ENCODE measurements at places on chromosomes 6 and 20. TPM values are rescaled to one million over a fixed set of nuclear protein-coding genes. Genes with fewer than 3 reads are reported as not detected.

GRCh38 chr20:50248104-50248641 is 57.5 kb downstream of the CEBPB start:
- H3K4me1 ChIP-seq: peaks cover 58% of the 10 kb centered on the region
- no peaks in the 10 kb centered on the region for H3K36me3 ChIP-seq
- H3K4me3 ChIP-seq: no peak overlapping the region
- no peaks in the 10 kb centered on the region for H3K27me3 ChIP-seq

DNA sequence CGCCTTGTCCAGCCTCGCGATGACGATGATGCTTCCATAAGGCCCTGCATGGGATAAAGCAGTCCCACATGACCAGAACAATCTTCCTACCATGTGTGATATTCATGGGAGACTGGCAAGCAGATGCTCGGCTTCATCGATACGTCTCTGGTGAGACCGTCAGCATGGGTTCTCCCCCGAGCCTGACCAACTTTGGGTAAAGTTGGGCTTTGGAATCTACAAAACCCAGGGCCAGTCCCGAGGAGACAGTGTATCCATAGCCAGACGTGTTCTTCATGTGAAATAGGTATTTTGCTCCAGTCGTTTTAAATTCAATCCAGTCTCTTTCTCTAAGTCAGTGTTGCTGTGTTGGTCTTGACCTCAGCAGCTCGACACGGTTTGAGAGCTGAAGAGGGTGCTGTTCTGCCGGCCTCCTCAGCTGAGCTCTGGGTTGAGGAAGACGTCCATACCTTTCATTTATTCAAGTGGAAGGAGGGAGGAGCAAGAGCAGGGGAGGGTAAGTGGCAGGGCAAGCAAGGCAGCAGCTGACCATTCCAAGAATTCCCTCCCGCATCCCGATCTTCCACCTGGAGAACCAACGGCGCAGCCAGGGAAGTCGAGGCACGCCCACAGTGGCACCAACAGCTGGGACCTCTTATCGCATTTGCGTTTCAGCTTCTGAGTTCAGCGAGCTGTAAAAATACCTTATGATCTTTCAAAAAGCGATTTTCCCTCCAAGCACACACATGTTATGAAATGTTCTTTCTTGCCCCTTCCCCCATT is 64.0 kb upstream of the THBS2 start:
- H3K4me3 ChIP-seq: no peak overlapping the region
- no peaks in the 10 kb centered on the region for H3K27me3 ChIP-seq
- no peak for DNase-seq

DNA sequence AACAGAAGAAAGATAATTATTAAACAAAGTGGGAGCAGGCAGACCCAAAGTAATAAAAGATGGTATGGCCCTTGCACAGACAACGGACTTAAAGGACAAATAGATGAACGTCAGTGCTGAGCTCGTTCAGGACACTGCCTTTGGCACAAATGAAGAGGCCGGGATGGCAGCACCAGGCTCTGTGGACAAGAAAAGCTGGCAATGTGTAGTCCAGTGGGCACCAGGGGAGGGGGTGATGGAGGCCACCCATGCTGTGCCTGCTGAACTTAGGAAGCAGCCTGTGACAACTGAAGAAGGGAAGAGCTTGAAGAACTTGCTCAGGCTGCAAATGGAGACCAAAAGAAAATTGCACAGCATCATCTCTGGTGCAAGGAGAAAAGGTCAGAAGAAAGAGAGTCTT is 131.0 kb downstream of the ANKRD60 start:
- no peak overlapping the region for H3K4me3 ChIP-seq
- H3K36me3 ChIP-seq: no peaks in the 10 kb centered on the region

GRCh38 chr6:46501136-46502089 is 10.2 kb upstream of the RCAN2 start:
- H3K27ac ChIP-seq: no peak overlapping the region
- no peaks in the 10 kb centered on the region for H3K27me3 ChIP-seq
- no peaks in the 10 kb centered on the region for H3K4me1 ChIP-seq

- H3K4me3 ChIP-seq: no peak overlapping the region
- H3K36me3 ChIP-seq: no peaks in the 10 kb centered on the region
- no peak overlapping the region for H3K27ac ChIP-seq
- H3K27me3 ChIP-seq: no peaks in the 10 kb centered on the region
Observed at GRCh38 chr6:41551086-41551700, 5.0 kb downstream of the FOXP4 start.

GRCh38 chr6:104597541-104598050 is 262.1 kb downstream of the HACE1 start:
- H3K27me3 ChIP-seq: no peaks in the 10 kb centered on the region
- H3K4me1 ChIP-seq: peaks cover 4% of the 10 kb centered on the region
- no peak overlapping the region for H3K27ac ChIP-seq
- no peaks in the 10 kb centered on the region for H3K36me3 ChIP-seq
- H3K4me3 ChIP-seq: no peak overlapping the region

- H3K27me3 ChIP-seq: no peaks in the 10 kb centered on the region
- H3K4me1 ChIP-seq: no peaks in the 10 kb centered on the region
- DNase-seq: no peak
- no peak overlapping the region for H3K27ac ChIP-seq
Observed at GRCh38 chr6:31121131-31121790, 1.0 kb upstream of the CDSN start.

DNA sequence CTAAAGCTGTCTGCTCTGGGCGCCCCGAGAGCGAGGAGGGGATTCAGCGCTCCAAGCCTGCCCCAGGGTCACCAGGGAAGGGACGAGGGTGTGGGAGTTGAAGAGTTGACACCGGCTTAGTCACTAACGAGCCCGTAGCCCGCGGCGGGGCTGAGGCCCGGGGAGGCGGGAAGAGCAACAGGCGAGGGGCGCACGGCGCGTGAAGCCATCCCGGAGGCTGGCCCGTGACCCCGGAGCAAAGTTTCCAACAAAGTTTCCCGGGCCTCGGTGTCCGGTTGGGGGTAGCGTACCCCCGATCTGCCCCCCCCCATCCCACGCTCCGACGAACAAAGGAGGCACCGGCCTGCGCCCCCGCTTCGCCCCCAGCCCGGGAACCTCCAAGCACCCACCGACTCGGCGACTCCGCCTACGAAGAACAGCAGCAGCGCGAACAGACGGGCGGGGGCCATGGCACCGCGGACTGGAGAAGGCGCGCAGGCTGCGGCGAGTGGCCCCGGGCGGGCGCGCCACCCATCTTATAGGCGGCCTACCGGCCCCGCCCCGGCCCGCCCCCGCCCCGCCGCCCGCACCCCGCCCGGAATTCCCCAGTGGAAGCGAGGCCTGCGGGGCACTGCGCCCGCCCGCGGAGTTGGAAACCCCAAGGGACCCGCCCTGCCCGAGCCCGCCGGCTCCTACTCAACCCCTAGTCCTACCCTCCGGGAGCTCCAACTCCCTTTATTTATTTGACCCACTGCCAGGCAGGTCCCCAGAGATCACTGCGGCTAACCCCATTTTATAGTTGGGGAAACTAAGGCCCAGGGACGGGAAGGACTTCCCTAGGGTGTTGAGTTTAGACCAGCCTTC is at the start of gene SDC4:
TSS of gene SDC4 (minus strand) at position 489 of the 843 bp plus-strand sequence. CDS start at position 449, 40 bp downstream.
- H3K27ac ChIP-seq: peak within 1 kb of the TSS; percentile 91
- peak within 1 kb of the TSS; percentile 78 for H3K4me3 ChIP-seq
- H3K27me3 ChIP-seq: no peaks in the 10 kb centered on the region

DNA sequence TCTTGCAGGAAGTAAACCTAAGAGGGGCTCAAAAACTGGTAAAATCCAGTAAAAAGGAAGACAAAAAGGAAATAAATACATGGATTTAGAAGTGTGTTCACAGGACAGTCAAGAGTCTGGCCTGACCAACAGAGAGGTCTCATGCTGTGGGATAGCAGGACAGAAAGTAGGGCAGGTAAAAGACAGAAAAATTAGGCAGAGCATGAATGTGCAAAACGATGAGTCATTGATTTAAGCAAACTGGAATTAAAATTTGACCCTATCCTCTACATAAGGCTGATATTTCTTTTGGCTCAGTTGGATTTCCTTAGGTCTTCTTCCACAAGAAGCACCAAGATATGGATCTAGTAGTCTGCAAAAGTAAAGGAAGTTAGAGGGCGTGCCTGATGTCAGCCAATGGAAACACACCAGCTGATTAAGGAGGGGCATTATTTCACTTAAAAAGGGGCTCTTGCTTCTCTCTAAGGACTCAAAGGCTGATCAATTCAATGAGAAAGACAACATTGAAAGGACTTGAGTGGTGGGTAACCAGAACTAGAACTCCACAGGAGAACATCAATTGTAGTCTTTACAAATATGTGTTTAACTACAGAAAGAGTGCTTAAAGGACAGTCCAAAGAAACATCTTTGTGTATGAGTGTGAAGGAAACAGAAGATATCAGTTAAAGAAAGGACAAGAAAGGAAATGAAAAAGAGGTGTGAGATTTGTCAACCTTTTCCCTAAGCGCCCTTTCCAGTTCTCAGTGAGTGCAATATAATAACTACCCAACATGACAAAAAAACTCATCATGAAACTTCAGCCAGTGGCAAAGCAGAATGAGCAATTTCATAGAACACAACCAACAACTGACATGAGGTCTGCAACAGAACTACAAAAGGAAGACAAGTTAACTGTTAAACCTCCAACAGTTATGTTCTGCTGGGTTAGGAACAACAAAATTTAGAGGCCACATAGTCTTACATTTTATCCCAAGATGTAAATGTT is 19.4 kb upstream of the MYB start:
- H3K4me1 ChIP-seq: no peaks in the 10 kb centered on the region
- H3K4me3 ChIP-seq: no peak overlapping the region
- H3K27me3 ChIP-seq: no peaks in the 10 kb centered on the region
- no peak for DNase-seq

- no peaks in the 10 kb centered on the region for H3K36me3 ChIP-seq
- H3K27ac ChIP-seq: peak overlapping the region; percentile 58
- no peaks in the 10 kb centered on the region for H3K27me3 ChIP-seq
Observed at GRCh38 chr6:158869826-158870648, 50.9 kb upstream of the EZR start.

- H3K4me3 ChIP-seq: no peak overlapping the region
- peaks cover 13% of the 10 kb centered on the region for H3K4me1 ChIP-seq
- H3K27me3 ChIP-seq: no peaks in the 10 kb centered on the region
- H3K36me3 ChIP-seq: no peaks in the 10 kb centered on the region
- H3K27ac ChIP-seq: no peak overlapping the region
- no peak for DNase-seq
Observed at GRCh38 chr20:17985388-17986018, 16.7 kb downstream of the MGME1 start.

DNA sequence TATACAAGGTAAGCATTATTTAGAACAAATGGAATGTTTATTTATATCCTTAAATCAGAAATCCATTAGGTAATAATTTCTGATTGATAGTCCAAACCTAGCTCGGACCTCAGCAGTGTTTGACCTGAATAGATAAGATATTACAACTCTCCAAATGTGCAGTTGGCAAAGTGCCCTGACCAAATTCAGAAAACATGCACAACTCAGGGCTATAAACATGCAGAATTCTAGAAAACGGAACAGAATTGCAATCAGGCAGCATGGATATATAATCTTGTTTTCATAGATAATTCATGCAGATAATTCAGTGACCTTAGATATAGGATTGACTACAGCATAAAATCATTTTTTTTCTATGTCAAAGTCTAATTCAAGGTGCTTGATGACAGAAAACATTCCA is 626.6 kb upstream of the CITED2 start:
- no peak overlapping the region for H3K27ac ChIP-seq
- no peaks in the 10 kb centered on the region for H3K4me1 ChIP-seq
- no peak for DNase-seq
- H3K4me3 ChIP-seq: no peak overlapping the region
- no peaks in the 10 kb centered on the region for H3K27me3 ChIP-seq

- H3K4me3 ChIP-seq: no peak overlapping the region
- H3K27me3 ChIP-seq: no peaks in the 10 kb centered on the region
- H3K4me1 ChIP-seq: no peaks in the 10 kb centered on the region
- no peaks in the 10 kb centered on the region for H3K36me3 ChIP-seq
- no peak for DNase-seq
Observed at GRCh38 chr6:36753671-36754405, 56.2 kb downstream of the RAB44 start.

Gene HRH3
- not detected for total RNA-seq

Gene FIG4
- total RNA-seq: 4.0 TPM

Gene PHACTR2
- 62.7 TPM for total RNA-seq

Gene FKBP1C
- total RNA-seq: not detected

All from right lobe of liver (tissue), 6 donors.